WTC11 (cell line): ENCODE measurements at places on chromosomes 1 and 21. TPM values are rescaled to one million over a fixed set of nuclear protein-coding genes. Genes with fewer than 3 reads are reported as not detected.
A peak's percentile ranks its signal among the peaks of the same experiment; 100 is the strongest.

- no peak for DNase-seq
Observed at GRCh38 chr1:218817071-218817470, 356.6 kb upstream of the LYPLAL1 start.

DNA sequence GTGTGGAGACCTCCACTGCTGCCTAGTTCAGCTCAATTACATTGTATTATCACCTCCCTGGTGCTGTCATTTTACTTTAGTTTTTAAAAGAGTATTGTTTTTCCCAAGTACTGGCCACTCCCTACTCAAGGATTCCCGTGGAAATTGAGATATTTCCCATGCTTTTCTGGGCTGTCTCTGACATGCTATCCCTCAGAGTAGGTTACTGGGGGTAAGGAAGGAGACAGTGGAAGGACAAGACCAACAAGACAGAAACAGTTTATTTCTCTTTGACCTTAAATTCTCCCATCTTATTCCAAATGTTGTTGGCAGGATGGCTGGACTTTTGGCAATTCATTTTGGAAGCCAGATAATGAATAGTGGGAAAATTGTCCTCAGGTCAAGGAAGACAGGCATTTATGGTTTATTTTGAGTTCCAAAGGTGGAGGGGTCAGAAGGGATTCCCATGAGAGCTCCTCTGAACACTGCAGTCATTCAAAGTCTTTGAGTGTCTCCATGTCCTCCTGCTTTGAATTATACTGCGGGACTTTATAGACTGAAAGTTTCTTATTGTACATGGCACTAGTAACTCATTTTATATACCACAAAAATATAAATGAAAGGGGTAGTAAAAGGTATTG, 20.3 kb downstream of the RGS5 start:
- no peak for DNase-seq

- DNase-seq, result no peak
Observed at GRCh38 chr1:197180252-197180878, 33.9 kb upstream of the ASPM start.

DNA sequence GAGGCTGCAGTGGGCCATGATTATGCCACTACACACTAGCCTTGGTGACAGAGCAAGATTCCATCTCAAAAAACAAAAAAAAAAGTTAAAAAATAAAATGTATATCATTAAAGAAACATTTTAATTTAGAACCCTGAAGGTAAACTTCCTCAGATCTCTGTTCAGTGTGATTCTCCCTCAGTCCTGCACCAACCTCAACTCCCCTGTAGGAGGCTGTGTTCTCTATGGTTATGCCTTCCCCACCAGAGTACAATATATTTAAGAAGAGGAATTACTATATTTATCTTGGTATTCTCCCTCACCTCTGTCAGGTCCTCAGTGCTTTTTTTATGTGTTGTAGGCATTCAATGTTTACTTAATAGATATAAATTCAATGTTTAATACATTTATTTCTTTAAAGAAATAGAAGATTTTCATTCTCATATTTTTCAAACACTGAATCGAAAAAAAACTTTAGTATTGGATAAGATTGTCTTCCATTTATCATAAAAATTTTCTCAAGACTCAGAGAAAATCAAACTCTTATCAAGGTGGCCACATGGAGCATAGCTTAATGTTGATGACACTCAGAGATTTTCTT, 4.8 kb upstream of the LRRC8B start:
- no peak for DNase-seq

GRCh38 chr21:14987370-14988170, 77.2 kb downstream of the NRIP1 start:
- no peak for DNase-seq

DNA sequence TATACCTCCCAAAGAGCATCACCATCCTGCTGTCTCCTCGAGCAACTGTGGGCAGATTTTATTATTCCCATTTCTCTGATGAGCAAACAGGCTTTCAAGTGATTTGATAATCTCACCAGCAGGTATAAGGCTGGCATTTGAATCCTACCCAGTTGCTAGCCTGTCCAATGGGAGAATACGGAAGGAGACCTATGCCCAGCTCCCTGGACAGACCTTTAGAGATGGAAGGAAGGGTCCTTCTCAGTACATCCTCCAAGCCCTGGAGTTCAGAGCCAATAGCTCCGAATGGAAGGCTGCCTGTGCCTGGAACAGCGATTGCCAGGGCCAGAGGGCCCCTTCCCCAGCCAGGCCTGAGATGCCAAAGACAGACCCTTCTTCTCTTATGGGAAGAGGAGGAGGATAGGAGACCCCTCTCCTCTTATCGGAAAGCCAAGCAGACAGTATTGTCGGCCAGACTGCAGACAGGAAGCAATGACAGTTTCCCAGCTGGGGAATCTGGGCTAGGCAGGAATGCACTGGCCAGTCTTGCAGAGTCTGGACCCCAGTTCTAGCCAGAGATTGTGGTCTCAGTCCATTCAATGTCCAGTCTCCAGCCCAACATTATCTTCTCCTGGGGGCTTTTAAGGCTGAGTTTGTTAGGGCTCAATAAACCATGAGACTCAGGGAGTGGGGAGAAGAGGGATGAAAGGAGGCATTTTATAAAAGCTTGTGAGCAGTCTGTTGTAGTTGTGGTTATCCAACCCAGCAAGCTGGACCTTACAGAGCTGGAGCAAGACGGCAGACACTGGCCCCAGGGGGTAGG, 2.0 kb downstream of the IFFO2 start:
- no peak for DNase-seq

DNA sequence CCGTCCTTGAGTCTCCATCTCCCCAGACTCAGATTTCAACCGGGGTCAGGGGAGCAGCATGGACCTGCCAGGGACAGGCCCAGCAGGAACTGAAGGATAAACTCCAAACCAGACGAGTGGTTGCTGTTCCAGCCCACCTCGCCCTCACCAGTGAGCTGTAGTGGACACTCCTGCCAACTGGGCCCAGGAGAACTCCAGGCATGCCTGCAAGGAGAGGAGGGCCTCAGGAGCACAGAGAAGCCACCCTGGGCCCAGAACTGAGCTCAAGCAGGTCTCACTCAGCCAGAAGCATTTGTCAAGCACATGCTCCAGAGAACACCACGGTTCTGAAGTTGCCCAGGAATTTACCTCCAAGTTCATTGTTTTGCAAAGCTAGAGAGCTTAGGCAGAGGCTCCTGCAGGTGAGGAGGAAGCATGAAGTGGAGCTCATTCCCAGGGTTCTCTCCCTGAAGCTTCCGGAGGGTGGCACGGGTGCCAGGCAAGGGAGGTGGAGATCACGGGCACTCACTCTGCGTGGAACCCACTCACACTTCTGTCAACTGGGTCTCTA, 61.0 kb downstream of the MATN1 start:
- no peak for DNase-seq

- peak; percentile 46 for DNase-seq
Observed at GRCh38 chr1:207077470-207078377, 10.9 kb upstream of the C4BPB start.

GRCh38 chr1:15941044-15941840, 34.7 kb downstream of the ZBTB17 start:
- no peak for DNase-seq

PTGS2 gene
- total RNA-seq, result 0.20 to 0.66 TPM (median 0.60 TPM) in 3 replicates

PROK1 gene
- not detected in 3 replicates for total RNA-seq

GBP6 gene
- not detected in 3 replicates for total RNA-seq
